ENCODE measurements at places on chromosomes 3 and 15.

- no peak for DNase-seq
Measured at GRCh38 chr3:29153811-29154210, 127.1 kb upstream of the RBMS3 start.

DNA sequence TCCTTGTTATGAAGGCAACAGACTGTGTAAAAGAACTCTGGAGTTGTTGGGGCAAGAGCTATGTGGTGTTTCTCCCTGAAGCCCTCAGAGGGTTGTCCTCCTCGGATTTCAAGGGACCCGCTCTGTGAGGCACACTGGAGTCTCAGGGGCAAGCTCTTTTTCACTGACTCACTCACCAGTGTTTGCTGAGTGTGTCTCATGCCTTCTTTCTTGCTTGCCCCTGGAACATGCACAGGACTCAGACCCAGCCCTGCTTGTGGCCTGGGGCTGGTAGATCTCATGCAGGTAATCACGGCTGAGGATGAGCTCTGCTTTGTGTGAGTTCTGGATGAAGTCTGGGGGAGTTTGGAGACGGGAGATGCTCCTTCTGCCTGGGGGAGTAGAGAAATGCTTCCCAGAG, 93.7 kb downstream of the CACNA1D start:
- no peak for DNase-seq

DNA sequence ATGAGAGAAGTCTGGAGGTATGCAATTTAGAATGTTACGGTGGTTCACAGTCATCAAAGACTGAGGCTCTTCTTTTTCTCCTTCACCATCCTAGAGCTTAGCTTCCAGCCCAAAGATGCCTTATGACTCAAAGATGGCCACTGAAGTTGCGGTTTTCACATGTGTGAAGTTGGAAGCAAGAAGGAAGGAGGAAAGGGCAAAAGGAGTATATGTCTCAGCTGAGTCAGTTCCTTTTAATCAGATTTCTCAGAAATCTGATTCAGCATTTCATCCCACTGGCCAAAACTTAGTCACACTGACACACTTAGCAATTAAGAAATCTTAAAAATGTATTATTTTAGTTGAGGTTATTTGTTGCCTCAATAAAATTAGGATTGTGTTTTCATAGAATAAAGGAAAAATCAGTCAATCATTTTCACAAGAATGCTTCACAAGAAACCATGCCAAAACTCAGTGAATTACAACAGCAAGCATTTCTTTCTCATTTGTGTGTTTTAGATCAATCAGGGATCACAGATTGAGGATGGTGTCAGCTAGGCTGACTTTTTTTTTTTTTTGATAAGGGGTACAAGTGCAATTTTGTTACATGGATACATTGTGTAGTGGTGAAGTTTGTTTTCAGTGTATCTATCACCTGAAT, 211.1 kb upstream of the GADL1 start:
- no peak for DNase-seq

DNA sequence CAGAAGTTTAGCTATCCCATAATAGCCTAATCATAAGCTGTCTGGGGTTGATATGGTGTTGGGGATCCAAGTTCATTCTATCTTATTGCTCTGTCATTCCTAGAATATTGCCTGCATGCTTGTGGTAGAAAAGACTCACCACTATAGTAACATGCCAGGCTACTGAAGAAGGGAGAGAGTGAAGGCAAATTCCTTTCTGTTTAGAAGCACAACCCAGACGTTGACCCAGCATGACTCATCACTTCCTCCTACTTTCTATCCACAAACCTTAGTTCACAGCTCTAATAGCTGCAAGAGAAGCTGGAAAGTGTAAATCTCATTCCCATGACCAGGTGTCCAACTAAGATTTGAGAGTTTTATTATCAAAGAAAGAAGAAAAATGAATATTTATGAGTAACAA, 57.8 kb upstream of the NMD3 start:
- no peak for DNase-seq

DNA sequence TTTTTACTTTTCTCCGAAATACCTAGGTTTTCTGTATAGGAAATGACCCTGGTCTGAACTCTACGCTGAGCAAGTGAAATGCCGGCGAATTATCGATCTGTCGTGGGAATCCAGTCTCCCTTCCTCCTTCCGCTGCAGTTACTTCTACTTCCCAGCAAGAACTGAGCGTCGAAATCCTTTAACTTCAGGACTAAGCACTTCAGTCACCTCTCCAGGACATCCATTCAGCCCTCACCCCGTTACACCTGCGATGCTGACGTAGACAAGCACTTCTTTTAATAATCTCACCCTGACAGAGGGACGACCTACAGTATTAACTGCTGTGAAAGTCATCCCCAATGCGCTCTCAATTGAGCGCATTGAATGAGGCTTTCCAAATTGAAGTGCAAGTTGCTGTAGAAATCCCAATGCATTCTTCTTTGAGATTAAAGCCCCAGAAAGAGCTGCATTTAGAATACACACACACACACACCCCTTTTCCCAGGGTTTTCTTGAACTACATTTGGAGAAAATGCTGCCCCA, 1.3 kb downstream of the TOP2B start:
- no peak for DNase-seq

DNA sequence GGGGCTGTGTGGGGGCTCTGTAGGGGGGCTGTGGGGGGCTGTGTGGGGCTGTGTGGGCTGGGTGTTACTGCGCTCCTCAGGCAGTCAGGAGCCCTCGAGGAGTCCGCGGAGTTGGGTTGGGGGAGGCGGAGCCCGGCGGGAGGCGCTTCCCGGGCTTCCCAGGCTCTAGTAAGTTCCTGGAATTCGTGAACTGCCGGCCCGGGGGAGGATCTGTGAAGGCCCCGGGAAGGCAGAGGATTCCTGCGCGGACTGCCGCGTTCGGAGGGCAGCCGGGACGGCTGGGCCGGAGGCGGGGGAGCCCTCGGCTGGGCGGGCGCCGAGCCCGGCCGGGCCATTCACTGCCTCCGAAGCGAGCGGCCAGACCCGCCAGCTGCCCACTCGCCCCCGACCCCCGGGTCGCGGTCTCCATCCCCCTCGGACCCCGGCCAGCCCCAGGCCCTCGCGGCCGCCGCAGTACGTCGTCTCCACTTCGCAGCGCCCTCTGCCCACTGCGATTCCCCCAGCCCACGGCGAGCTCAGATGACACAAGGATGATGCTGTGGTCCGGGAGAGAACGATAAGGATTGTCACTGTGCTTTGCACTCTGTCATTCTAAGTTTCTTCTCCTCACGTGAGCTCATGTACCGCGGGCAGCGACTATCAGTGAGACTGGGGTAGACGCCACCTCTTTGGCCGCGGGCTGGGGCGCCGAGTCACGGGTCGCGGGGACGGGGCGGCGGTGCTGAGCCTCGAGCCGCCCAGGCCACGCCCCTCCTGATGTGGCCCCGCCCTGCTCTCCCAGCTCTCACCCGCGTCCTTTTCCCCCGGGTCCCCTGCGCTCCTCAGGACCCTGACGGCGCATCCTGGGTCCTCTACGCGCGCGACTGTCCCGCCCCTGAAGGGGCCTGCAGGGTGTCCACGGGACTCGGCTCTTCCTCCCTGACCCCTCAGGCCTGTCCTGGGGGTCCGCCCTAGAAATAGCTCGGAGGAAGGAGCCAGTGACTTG, 65.3 kb downstream of the KLF13 start:
- DNase-seq, result peak; percentile 89

DNA sequence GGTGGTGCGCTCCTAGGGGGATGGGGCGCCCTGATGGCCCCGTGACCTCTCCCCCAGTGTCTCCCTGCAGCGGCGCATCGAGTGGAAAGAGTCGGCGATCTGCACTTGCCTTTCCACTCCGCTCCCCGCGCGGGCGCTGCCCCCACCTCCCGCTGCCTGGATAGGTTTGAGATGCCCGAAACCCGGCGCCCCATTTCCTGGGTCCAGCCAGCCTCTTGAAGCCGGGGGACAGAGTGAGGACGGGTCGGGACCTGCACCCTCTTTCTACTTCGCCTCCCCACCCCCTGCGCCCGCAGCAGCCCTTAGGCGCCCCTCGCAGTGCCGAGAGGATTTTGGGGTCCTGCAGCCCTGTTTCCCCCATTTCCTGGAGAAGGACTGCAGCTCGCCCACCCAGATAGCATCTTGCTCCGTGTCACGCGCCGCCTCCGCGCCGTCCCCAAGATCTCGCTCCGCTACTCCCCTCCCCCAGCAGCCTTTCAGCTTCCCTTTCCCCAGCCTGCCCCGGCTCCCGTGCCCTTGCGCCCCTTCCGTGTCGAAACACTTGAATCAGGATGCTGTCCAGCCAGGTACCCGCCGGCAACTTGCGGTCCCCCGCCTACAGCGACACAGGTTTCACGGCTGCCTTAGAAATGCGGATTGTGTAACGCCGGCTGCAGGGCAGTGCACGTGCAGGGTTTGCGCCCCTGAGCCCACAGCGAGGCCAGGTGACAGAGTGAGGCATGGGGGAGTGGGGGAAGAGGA, 519 bp downstream of the ABHD6 start:
- DNase-seq, result peak; percentile 65

- DNase-seq, result no peak
Measured at GRCh38 chr3:54861248-54862067, 66.4 kb downstream of the LRTM1 start.

- no peak for DNase-seq
Measured at GRCh38 chr15:64429448-64429847, 30.9 kb upstream of the ZNF609 start.

DNA sequence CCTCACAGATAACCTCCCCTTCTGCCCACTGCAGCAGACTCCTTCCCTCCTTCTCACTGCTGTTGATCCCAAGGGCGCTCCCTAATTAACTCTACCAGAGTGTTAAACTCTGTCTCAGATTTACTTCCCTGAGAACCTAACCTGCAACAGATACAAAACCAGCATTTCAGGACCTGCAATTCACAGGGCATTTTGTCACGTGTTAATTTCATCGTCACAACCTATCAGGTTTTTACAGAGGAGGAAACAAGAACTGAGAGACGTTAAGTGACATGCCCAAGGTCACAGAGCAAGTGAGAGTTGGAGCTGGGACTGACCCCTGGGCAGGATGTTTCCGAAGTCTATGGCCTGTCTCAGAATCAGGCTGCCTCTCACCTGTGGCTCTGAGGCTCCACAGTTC, 223.9 kb downstream of the UACA start:
- no peak for DNase-seq

GRCh38 chr15:77830051-77830468, 197.3 kb upstream of the LINGO1 start:
- no peak for DNase-seq

All from ureter (tissue), 1 donor.